ENCODE measurements at places on chromosomes 7 and 10.

DNA sequence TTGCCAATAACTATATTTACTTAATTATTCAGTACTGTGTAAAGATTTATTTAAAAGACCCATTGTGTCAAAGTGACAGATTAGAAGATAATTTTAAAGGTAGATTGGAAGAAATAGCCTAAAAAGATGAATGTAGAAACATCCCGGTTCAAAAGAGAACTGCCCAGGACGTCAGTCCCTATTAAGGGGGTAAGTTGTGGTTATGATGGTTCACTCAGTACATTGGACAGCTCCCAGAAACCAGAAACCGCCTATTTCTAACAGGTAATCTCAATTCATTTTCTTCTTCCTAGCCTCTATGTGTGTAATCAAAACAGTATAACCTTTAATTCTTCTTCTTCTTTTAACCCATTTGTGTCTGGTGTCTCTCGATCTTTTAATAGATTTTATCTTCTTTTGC lies 1.5 kb upstream of the FERD3L start:
- peaks cover 58% of the 10 kb centered on the region for H3K27me3 ChIP-seq
- peaks cover 21% of the 10 kb centered on the region for H3K4me1 ChIP-seq
- H3K4me3 ChIP-seq, result no peak overlapping the region
- H3K27ac ChIP-seq, result no peak overlapping the region
- H3K36me3 ChIP-seq, result no peaks in the 10 kb centered on the region
- no peak for DNase-seq

DNA sequence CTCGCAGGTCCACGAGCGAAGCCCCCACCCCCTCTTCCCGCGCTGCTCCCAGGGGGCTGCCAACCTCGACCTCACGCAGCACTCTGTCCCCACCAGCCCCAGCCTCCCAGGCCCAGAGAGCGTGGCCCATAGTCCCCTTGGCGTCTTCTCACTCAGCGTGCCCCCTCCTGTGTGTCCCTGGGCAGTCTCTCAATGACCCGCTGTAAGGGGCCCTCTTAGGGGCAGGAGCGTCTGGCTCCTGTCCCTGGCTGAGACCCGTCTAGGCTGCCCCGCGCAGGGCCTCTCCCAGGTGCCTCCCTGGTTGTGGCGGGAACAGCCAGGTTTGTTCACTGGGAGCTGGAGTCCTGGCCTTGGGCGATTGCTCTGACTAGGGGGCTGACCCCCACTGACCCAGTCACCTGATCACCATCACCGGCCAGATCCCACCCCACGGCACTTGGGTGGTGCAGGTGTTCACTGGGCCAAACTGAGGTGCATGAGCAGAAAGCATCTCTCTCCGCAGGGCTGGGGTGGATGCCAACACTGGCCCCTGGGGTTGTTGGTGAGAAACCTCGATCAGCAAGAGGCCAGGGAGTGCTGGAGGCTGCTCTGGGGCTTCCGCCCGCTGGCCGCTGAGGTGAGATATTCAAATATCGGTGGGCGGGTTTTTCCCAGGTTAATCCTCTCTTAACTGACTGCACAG lies 12.6 kb upstream of the WDFY4 start:
- no peak overlapping the region for H3K27ac ChIP-seq
- peak; percentile 84 for DNase-seq
- H3K27me3 ChIP-seq, result no peaks in the 10 kb centered on the region
- H3K36me3 ChIP-seq, result no peaks in the 10 kb centered on the region

DNA sequence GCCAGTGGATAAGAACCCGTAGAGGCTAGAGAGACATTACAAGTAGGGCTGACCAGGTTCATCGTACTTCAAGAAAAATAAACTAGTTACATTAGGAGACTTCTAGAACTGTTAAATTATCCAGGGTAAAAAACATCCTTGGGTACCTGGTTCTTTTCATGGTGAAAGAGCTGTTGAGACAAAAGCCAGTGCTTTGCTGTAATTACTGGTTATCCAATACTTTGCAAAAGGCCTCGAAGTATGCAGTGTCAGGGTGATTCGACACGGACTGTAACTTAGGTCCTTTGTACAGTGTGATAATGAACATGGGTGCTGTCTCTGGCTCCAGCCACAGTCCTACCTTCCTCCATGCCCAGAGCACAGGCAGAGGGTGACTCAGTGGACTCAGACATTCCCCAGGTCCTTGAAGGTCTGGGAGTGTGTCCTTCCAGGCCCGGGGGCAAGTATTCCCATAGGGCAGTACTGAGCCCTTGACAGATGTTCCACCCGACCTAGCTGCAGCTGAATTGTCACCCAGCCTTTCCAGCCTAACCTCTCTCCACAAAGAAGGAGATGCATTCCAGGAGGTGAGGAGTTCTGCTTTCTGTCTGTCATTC lies 123.6 kb upstream of the TMEM72 start:
- H3K4me3 ChIP-seq, result no peak overlapping the region
- H3K36me3 ChIP-seq, result no peaks in the 10 kb centered on the region
- H3K4me1 ChIP-seq, result peaks cover 5% of the 10 kb centered on the region
- H3K27ac ChIP-seq, result no peak overlapping the region
- no peaks in the 10 kb centered on the region for H3K27me3 ChIP-seq

- H3K27ac ChIP-seq, result no peak overlapping the region
- no peak overlapping the region for H3K4me3 ChIP-seq
- H3K4me1 ChIP-seq, result no peaks in the 10 kb centered on the region
- no peaks in the 10 kb centered on the region for H3K27me3 ChIP-seq
Observed at GRCh38 chr10:36341471-36341870, 699.4 kb upstream of the FZD8 start.

GRCh38 chr10:35126062-35126529 lies 550 bp upstream of the CREM start:
- H3K4me1 ChIP-seq, result peaks cover 14% of the 10 kb centered on the region
- DNase-seq, result no peak
- peak overlapping the region; percentile 86 for H3K4me3 ChIP-seq
- H3K27ac ChIP-seq, result peak overlapping the region; percentile 97

DNA sequence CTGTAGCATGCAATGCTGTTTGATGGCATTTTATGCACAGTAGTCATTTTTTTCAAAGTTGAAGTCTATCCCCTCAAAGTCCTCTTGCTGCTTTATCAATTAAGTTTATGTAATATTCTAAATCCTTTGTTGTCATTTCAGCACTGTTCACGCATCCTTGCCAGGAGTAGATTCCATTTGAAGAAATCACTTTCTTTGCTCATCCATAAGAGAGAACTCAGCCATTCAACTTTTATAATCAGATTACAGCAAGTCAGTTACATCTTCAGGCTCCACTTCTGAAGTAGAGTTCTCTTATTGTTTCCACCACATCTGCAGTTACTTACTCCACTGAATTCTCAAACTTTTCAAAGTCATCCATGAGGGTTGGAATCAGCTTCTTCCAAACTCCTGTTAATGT lies 32.3 kb downstream of the SDHAF3 start:
- no peak overlapping the region for H3K4me3 ChIP-seq
- no peaks in the 10 kb centered on the region for H3K4me1 ChIP-seq
- no peak for DNase-seq
- H3K27ac ChIP-seq, result no peak overlapping the region

DNA sequence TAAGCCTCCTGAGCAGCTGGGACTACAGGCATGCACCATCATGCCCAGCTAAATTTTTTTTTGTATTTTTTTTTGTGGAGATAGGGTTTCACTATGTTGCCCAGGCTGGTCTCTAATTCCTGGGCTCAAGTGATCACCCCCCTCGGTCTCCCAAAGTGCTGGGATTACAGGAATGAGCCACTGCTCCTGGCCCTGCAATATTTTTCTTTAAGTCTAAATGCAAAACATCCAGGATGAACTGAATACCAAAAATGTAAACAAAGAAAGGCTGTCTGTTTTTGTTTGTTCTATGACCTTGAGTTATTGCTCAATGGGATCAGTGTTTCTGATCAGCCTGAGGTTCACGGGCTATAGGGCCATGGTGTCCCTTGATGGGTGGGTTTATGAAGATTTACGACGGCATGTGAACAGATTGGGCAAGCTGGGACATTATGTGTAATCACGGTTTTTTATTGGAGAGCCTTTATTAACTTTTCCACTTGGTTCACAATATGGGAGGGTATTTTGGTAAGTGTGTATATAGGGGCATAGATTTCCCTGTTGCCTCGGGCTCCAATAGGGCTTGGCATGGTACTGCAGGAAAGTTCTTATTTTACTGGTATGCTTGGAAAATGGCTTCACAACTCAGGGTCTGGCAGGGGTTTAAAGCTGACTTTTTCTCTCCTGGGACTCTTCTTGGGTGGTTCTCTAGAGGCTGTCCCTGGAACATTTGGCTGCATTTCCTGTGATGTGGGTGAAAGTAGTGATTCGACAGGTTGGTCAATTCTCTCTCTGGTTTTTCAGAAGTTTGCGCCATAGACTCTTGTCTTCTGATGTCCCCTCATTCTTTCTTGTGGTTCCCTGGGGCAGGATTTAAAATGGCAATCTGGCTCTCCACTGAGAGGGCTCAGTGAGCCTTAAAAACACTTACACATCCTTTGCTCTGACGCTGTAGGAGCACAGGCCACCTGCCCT lies 41.6 kb downstream of the MRPS33 start:
- no peak overlapping the region for H3K27ac ChIP-seq
- no peaks in the 10 kb centered on the region for H3K36me3 ChIP-seq
- H3K4me1 ChIP-seq, result no peaks in the 10 kb centered on the region
- no peak for DNase-seq
- H3K4me3 ChIP-seq, result no peak overlapping the region

GRCh38 chr10:69051710-69052487 lies 36.0 kb upstream of the SRGN start:
- H3K36me3 ChIP-seq, result no peaks in the 10 kb centered on the region
- no peaks in the 10 kb centered on the region for H3K27me3 ChIP-seq
- peak overlapping the region; percentile 42 for H3K27ac ChIP-seq
- no peak for DNase-seq
- no peak overlapping the region for H3K4me3 ChIP-seq

- H3K27ac ChIP-seq, result peak overlapping the region; percentile 65
- DNase-seq, result no peak
- peaks cover 97% of the 10 kb centered on the region for H3K4me1 ChIP-seq
- no peak overlapping the region for H3K4me3 ChIP-seq
- no peaks in the 10 kb centered on the region for H3K27me3 ChIP-seq
- no peaks in the 10 kb centered on the region for H3K36me3 ChIP-seq
Observed at GRCh38 chr7:137994216-137994615, 7.7 kb downstream of the CREB3L2 start.

GRCh38 chr7:94307399-94308048 lies 87.2 kb upstream of the COL1A2 start:
- H3K27ac ChIP-seq, result no peak overlapping the region
- H3K4me3 ChIP-seq, result no peak overlapping the region
- H3K27me3 ChIP-seq, result no peaks in the 10 kb centered on the region
- DNase-seq, result no peak

GRCh38 chr7:18655506-18655905 lies 160.0 kb downstream of the HDAC9 start:
- DNase-seq, result no peak
- H3K36me3 ChIP-seq, result no peaks in the 10 kb centered on the region
- H3K27ac ChIP-seq, result no peak overlapping the region
- H3K4me1 ChIP-seq, result no peaks in the 10 kb centered on the region
- no peak overlapping the region for H3K4me3 ChIP-seq

DNA sequence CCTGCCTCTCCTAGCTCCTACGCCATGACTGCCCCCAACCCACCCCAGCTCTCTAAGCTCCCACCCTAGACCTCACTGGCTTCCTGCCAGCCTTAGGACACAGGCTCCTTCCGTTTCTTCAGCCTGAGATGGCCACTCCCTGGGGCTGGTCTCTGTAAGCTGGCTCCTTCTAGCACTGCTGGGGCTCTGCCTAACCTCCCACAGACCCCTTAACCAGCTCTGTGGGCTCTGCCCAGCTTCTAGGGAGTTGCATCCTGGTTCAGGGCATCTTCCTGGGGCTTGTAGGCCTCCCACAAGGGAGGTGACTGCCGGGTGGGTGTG lies 478.6 kb upstream of the KLF6 start:
- peaks cover 36% of the 10 kb centered on the region for H3K4me1 ChIP-seq
- DNase-seq, result no peak
- no peaks in the 10 kb centered on the region for H3K36me3 ChIP-seq

GRCh38 chr10:34134602-34135001 lies 680.5 kb downstream of the PARD3 start:
- H3K4me3 ChIP-seq, result no peak overlapping the region
- peaks cover 4% of the 10 kb centered on the region for H3K36me3 ChIP-seq
- H3K4me1 ChIP-seq, result no peaks in the 10 kb centered on the region
- H3K27me3 ChIP-seq, result no peaks in the 10 kb centered on the region

GRCh38 chr7:77651575-77652162 lies 44.6 kb upstream of the RSBN1L start:
- no peak overlapping the region for H3K4me3 ChIP-seq
- H3K36me3 ChIP-seq, result peaks cover 20% of the 10 kb centered on the region
- H3K4me1 ChIP-seq, result no peaks in the 10 kb centered on the region
- no peak overlapping the region for H3K27ac ChIP-seq
- no peak for DNase-seq
- H3K27me3 ChIP-seq, result no peaks in the 10 kb centered on the region

GRCh38 chr7:80542398-80542797 lies 30.5 kb upstream of the GNAT3 start:
- DNase-seq, result no peak
- H3K4me1 ChIP-seq, result no peaks in the 10 kb centered on the region
- no peaks in the 10 kb centered on the region for H3K36me3 ChIP-seq
- H3K4me3 ChIP-seq, result no peak overlapping the region

DNA sequence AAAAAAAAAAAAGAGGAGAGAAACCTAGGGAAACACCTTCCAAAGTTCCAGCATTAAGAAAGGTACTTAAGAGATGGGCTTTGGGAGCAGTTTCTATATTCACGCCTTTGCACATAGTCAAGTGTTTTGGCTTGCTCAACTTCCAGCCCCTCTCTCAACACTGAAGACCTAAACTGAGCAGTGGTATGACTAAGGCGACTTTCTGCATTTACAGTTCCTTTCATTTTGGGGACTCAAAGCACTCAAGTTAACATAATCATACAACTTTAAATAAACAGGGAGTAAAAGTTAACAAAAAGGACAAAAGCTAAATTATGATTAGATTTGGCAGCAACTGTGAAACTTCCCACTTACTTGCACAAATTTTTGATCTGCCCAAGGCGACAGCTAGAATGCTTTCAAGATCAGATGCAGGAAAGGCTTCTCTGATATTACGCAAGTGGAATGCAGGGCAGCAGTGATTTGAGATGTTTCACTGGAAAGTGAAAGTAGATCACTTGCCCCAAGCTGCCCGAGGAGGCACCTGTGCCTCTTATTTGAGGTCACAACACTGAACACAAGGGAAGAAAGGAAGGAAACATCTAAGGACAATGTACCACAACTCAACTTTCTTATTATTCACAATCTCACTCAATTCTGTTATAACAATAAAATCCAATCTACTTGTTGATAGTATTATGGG lies 199.5 kb downstream of the SKAP2 start:
- no peak overlapping the region for H3K4me3 ChIP-seq
- peaks cover 4% of the 10 kb centered on the region for H3K36me3 ChIP-seq
- H3K27me3 ChIP-seq, result no peaks in the 10 kb centered on the region
- peaks cover 7% of the 10 kb centered on the region for H3K4me1 ChIP-seq

DNA sequence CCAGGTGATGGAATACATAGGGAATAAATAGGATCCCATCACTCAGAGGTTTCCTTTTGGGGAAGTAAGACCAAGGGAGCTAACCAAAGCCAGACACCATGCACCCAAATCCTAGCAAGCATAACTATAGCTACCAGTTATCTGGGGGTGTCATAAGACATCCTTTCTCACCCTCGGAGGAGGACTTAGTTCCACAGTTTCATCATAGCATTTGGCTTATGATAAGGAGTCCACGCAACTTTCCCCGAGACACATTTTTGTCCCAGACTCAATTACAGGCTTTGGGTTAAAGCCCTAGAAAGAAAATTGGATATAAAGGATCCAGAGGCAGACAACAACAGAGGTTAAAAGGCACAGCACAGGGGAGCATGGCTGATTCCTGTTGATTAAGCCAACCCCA lies 442.9 kb downstream of the HTR7 start:
- no peaks in the 10 kb centered on the region for H3K27me3 ChIP-seq
- no peaks in the 10 kb centered on the region for H3K4me1 ChIP-seq
- no peak overlapping the region for H3K4me3 ChIP-seq

- H3K4me1 ChIP-seq, result peaks cover 72% of the 10 kb centered on the region
- no peaks in the 10 kb centered on the region for H3K36me3 ChIP-seq
- H3K27ac ChIP-seq, result no peak overlapping the region
Observed at GRCh38 chr10:22625516-22626290, 88.7 kb downstream of the PIP4K2A start.
